ENCODE measurements at places on chromosomes 1 and 21.

DNA sequence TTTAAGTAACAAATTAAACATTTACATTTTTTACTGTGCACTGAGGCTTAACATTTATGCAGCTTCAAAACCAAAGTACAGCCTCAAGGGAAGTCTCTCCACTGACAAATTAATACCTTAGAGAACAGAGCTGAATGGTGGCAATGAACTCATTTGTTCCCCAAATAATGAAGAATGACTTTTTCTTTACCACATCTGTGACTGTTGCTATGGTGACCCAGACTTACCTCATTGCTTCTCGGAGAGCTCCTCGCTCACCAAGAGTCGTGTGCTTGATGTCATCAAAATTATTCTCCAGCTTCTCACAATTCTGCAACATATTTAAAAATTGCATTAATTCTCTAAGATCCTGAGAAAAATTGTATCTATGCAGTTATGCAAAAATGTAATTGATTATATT lies 92.9 kb downstream of the DPYD start:
- no peak for DNase-seq

DNA sequence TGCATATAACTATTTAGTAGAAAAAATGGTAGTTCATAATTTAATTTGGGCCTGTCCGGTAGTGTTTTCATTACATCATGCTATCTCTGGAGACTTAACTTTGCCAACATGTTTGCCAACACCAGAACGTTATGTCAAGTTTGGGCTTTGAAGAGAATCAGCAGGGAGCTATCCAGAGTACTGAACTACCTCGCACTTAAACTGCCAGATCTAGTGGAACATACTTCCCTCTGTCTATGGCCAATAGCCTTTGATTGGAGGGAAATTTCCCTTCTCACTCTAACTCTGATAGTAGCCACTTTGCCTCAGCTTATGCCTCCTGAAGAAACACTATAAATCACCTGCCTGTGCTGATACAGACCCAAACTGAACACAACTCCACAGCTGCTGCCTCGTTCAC lies 10.0 kb downstream of the LRRC53 start:
- DNase-seq, result no peak

GRCh38 chr1:29282924-29283803 lies 46.8 kb downstream of the PTPRU start:
- DNase-seq, result no peak

DNA sequence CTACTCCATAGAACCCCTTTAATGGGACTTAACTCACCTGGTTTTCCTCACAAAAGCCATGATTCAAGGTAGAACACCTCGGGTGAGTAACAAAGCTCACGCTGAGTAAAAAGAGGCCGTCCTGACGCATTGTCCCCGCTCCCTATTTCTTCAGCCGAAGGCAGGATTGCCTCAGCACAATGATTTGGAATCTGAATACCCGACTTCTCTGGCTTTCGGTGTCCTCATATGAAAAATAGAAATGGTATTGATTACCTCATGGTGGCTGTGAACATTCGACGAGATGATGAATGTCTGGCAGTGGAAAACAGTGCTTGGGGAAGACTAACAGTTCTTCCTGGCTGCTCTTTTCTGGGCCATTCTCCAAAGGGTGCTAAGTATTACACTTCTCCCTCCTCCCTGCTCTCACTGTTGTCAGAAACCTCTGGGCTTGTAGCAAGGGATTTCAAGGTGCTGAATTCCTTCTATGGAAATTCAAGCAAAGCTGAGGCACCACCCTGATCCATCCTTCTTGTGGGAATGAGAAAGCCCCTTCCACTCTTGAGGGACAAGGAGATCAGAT lies 148.3 kb downstream of the C1orf94 start:
- DNase-seq, result no peak

DNA sequence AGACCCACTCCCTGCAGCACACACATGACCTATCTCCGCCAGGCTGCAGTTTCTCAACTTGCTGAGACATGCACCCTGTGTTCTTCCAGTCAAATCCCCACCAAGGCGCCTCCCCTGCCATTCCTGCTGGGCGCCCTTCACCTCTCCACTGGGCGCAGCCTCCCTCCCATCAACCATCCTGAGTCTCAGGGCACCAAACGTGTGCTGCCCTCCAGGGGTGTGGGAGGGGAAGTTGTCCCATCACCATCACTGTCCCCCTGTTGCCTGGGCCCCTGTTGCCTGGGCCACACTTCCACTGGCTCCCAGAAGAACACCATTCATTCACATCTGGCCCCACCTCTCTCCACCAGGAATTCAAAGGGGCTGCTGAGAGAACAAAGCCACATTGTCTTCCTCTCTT lies 44.9 kb upstream of the EFHD2 start:
- no peak for DNase-seq

DNA sequence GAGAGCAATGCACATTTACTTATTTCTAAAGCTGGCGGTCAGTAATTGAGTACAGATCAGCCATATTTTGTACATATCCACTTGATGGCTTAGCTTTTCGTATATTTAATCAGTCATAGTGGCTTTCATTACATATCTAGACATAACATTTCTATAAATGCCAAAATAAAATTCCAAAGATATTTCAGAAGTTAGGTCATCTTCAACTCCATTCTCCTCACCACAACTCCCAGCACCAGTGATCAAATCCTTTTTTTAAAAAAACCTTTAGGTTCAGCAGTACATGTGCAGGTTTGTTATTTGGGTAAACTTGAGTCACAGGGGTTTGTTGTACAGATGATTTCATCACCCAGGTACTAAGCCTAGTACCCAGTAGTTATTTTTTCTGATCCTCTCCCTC lies 53.9 kb upstream of the GNG4 start:
- no peak for DNase-seq

DNA sequence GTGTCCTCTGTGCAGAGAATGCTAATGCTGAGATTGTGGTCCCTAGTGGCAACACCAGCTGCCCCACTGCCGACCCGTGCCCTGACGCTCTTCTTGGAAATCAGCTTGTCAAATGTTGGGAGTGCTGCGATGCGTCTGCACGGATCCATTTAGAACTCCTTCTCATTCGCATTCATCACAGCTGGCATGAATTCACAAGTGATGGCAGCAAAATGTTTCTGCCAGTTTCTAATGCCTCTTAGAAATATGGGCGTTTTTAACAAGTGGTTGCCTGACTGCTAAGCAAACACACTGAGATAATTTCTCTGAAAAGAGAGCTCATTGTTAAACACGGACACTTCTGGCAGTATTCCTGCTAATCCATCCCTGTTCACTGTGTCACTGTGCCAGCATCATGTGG lies 131.9 kb upstream of the KCNJ6 start:
- DNase-seq, result no peak

DNA sequence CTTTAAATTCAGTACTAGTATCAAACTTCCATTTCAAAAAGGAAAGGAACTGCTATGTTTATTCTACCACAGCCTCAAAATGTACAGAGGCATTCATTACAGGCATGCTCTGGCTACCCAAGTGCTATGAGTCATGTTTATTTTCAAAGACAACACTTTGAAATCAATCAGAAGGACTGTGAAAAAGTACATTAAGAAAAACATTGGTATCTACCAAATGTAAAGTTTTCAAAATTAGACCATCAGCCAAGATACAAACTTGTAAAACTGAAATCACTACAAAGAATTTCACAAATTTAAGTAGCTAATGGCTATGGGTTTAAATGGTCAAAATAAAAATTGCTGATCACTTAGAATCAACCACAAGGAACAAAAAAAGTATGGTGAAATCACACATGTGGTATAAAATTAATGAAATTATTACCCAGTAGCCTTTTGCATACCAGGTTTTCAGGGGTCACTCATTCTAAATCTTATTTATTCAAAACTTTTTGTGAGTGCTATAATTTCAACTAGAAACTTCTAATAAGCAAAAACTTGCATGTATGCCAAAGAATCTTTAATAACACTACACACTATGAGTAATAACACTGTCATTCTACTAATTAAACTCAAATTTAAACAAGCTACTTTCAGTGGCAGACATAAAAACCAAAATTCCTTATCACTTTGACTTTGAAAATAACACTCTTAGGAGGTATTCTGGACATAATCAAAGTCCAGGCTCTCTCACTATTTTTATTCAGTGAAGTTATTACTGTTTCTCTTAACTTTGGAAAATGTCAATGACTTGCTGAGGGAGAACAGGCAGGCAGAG lies 49.2 kb downstream of the ENAH start:
- no peak for DNase-seq

GRCh38 chr1:117290890-117291289 lies 76.4 kb upstream of the MAN1A2 start:
- DNase-seq, result no peak

GRCh38 chr1:17611991-17612390 lies 72.5 kb downstream of the ARHGEF10L start:
- DNase-seq, result no peak

- no peak for DNase-seq
These were observed 83.8 kb downstream of the CAPZB start for GRCh38 chr1:19401535-19401889.

GRCh38 chr1:91776068-91776794 lies 109.7 kb downstream of the TGFBR3 start:
- no peak for DNase-seq

- no peak for DNase-seq
These were observed 14.5 kb upstream of the ACTA1 start for GRCh38 chr1:229448354-229448753.

GRCh38 chr1:25137106-25137505 lies 95.2 kb downstream of the SYF2 start:
- no peak for DNase-seq

DNA sequence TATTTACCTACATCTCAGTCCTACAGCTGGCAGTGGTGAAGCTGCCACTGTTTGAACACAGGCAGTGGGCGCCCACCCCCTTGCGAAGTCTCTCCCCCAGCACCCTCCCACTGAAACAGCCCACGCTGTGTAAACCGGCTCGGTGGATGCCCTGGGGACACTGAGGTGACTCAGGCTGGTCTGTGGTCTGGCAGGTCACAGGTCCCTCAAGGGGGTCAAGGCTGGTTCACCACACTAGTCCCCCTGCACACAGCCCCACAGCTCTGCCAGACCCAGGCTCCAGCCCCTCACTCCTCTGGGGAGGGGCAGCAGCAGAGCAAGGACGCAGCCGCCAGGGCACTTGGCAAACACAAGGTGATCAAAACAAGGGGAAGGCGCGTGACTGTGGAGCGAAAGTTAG lies 7.6 kb downstream of the CHD5 start:
- DNase-seq, result no peak

DNA sequence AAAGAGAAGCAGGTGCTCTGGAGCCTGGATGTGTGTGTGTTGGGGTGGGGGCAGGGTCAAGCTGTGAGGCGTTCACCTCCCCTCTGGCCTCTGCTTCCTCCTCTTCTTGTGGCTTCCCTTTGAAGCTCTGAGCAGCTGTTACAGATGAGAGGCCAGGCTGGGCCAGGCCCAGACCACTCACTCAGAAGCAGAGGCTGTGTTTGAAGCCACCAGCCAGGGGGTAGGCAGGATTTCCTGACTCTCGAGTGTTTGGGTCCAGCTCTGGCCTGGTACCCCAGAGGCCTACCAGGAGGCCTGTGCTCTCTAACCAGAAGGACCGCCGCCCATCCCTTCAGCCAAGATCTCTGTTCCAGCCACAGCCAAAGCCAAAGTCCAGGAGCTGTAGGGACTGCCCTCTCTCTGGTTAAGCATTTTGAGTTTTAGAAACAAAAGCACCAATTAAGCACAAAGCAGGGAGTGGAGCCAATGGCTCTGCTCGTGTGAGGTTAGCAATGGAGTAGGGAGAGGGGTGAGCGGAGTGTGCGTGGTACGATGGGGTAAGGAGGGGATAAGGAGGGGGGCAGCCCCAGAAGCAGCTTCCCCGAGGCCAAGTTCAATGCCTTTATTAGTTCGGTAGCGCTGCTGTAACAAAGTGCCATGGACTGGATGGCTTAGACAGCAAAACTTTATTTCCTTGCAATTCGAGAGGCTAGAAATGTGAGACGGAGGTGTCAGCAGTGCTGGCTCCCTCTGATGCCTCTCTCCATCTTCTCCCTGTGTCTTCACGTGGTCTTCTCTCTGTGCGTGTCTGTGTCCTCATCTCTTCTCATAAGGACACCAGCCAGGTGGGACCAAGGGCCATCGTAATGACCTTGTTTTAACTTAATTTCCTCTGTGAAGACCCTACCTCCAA lies 20.5 kb downstream of the RCSD1 start:
- DNase-seq, result no peak

- DNase-seq, result no peak
These were observed 700 bp upstream of the CCDC28B start for GRCh38 chr1:32199717-32200072.

DNA sequence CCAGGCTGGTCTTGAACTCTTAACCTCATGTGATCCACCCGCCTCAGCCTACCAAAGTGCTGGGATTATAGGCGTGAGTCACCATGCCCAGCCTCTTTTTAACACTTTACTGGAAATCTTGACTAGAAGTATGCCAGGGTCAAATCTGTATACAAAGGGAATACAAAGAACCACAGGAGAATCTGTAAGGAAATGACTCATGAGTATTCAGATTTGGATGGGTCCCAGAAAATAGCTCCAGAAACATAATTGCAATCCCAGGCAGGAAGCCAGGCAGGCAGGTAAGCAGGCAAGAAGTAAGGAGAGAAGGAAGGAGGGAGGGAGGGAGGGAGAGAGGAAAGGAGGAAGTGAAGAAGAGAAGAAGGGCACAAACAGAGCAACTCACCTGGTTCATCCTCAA lies 22.8 kb upstream of the TIAM1 start:
- DNase-seq, result no peak

DNA sequence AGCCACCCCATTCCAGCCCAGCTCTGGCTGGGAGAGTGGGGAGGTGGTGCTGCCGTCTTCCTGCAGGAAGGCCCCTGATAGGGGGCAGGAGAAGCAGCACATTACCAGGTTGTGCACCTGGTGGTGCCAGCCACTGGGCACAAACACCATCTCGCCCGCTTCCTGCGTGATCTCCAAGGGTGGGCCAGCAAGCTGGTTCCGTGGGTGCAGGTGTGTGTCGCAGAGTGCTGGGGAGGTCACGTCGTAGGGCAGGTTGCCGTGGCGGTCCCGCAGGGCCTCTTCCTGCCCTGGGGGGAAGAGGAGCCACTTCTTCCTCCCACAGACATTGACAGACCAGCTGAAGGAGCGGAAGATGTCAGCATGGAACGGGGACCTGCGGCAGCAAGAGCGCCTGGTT lies 1.8 kb downstream of the JMJD4 start:
- DNase-seq, result no peak

GRCh38 chr1:41802532-41803501 lies 115.9 kb downstream of the HIVEP3 start:
- DNase-seq, result no peak

GRCh38 chr1:57361516-57361915 lies 62.3 kb downstream of the DAB1 start:
- no peak for DNase-seq

DNA sequence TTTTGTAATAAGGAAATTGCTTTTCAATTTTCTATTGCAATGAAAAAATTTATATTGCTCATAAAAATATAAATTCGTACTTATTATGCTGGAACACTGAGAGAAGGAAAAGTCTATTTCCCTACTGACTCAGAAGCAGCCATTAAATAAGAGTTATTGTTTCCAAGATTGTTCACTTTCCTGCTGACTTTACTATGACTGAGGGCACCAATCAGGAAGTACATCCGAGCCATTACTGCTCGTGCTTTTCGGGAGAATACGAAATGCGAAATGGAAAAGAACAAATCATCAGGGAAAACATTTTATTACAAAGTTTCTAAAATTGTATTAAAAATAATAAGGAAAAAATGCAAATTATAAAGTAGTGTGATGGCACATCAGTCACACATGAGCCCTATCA lies 204.8 kb downstream of the AKT3 start:
- DNase-seq, result no peak

All from activated CD4-positive, alpha-beta T cell treated with anti-CD3 and anti-CD28 coated beads, Interleukin-2, amount 50 U/mL, for 4 hours (primary cell).